Hematopoietic multipotent progenitor cell treated with erythropoietin and hydrocortisone succinate and interleukin-3 and kit ligand, for 6 days (in vitro differentiated cells): ENCODE measurements at places on chromosomes 2 and 18.

DNA sequence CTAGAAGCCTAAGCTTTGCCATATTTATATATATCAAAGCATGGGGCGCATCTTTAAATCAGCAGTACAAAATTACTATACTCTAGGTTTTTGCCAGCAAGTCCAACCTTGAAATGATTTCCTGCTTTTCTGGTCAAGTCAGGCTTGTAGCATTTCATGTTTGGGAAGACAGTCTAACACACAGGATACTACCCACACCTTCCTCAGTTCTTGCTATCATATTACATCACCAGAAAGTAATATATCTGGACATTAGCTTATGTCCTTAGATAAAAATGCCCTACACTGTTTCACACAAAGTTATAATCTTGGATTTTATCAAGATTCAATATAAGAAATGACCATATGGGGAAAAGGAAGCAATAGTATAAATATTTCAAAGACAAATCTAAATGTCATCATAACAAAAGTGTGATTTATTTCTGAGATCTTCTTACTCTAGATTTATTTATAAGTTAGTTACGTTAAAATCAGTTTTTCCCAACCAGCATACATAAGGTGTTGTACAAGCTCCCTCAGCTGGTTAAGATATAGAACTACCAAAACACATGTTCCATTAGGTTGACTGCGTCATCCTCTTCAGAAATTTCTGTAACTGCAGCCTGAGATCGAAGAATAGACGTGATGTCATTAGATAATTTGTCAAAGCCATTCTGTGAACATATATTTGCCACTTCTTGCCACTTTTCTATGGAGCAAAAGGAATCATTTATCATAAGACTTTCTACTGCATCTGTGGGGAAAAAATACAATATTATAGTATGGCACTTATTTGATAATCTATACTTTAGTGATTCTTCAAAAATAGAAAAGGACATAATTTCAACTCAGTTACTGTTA, 56.6 kb downstream of the CLHC1 start:
- DNase-seq = peak; percentile 84

DNA sequence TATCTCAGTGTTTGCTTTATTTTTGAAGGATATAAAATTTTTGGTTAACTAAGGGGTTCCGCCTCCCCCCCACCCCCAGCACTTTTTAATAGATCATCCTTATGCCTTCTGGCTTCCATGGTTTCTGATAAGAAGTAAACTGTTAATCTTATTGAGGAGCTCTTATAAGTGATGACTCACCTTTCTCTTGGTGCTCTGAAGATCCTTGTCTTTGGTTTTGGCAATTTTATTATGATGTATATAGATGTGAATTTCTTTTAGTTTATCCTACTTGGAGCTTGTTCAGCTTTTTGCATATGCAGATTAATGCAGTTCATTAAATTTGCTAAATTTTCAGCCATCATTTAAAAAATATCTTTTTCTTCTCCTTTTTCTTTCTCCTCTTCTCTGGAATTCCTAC, 91.7 kb upstream of the CTAGE1 start:
- DNase-seq = no peak

DNA sequence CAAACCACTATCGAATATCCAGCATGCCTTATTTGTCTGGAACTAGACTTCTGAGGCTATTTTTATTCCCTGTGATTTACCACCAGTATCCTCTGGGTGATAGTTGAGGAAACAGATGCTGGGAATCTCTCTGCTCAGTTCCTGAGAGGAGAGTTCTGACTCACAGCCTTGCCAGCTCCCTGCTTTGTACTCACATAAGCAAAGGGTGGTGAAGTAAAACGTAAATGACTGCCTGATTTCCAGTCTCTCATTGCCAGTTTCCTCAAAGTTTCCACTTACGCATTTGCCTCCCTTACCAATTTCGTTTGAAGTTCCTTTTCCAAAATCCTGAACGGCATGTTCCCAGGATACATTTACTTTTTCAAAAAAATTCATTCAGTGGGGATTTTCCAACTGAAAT, 69.2 kb upstream of the HNRNPA3 start:
- DNase-seq = no peak

GRCh38 chr2:85131116-85131515, 2.1 kb upstream of the TCF7L1 start:
- peak; percentile 28 for DNase-seq

GRCh38 chr2:42045848-42046748, 1.7 kb upstream of the PKDCC start:
- no peak for DNase-seq

DNA sequence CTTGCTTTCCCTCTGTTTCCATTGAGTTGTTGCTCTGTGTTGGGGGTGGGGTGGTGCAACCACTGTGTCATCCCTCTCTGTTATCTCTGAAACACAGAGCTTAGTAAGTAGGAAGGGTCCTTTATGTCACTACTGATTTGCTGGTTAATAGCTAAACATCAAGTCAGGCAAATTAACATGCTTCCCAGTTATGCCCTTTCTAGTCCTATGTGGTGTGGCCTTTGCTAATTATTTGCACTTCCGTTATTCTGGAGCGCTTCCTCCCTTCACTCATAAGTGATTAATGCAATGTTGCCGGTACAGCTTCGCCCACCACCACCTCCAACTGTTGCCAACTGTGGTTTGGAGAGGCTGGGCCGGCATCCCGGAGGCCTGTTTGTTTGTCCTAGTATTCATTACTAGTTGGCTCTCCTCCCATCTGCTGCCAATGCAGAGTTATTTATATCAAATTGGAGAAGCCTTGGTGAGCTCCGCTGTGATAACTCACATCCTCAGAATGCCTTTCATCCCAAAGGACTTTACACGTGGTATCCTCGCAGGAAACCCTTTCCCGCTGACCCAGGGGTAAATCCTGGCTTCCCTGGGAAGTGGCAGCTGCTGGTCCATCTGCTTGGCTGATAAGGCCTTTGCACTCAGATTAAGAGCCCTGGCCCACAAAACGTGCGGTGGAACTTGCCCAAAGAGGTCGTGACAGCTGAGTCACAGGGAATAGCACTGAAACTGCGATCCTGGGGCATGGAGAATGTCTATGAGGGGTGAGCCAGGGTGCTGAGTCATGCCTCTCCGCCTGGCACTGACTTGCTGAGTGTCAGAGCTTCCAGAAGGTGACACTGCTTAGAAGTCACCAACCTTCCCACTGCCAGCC, 72.0 kb upstream of the ZCCHC2 start:
- DNase-seq = peak; percentile 95

GRCh38 chr2:159936471-159936870, 125.9 kb downstream of the PLA2R1 start:
- DNase-seq = no peak

DNA sequence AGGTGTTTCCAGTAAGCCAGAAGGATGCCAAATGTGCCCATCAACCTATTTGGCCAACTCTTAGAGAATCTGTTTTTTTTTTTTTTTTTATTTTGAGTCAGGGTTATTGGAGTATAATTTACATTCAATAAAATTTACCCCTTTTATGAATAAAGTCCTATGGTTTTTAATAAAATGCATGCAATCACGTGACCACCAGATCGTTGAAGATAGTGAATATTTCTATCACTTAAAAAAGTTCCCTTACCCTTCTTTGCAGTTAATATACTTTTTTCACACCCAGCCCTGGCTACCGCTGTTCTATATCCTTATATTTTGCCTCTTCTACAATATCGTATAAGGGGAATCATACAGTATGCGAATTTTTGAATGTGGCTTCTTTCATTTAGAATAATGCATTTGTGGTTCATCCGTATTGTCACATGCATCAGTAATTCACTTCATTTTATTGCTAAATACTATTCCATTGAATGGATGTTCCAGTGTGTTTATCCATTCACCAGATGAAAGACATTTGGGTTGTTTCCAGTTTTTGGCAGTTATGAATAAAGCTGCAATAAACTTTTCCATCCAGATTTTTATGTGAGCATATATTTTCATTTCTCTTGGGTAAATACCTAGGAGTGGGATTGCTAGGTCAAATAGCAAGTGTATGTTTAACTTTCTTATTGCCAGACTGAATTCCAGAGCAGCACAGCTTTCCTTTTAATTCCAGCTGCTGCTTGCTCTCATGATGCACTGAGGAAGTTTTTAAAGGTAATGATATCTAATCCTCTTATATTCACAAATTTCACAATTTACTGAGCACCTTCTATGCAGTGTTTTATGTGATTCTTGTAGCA, 156.3 kb upstream of the NT5C1B start:
- no peak for DNase-seq

DNA sequence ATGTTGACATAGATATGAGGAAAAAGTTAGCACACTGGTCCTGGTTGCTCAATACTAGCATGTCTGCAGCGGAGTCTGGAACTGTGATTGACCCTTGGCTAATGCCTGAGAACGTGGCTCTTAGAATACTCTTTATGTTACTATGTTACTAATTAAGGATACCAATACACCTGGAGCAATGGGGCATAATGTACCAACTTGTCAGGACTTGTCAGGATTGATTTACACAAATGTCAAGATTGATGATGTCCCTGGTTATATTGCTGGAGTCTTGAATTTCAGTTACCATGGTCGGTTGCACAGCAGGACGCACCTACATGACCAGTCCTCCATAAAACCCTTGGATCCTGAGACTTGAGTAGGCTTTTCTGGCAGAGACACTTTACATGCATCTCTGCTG, 810.9 kb downstream of the CPS1 start:
- no peak for DNase-seq

DNA sequence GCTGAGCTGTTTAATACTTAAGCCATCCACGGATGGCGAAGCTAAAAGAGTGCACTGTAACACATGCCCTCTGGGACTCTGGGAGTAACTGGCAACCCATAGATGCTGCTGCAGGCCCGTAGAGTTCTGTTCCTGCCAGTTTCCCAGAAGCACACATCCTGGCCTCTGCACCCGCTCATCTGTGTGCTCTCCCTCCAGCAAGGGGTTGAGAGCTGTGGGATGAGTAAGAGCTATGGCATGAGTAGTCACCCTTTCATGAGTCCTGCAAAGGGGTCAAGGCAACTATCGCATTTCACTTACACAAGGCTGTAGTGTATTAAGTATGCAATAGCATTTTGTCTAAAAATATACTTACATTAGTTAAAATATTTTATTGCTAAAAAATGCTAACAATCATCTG, 1341.8 kb upstream of the NXPH2 start:
- no peak for DNase-seq

DNA sequence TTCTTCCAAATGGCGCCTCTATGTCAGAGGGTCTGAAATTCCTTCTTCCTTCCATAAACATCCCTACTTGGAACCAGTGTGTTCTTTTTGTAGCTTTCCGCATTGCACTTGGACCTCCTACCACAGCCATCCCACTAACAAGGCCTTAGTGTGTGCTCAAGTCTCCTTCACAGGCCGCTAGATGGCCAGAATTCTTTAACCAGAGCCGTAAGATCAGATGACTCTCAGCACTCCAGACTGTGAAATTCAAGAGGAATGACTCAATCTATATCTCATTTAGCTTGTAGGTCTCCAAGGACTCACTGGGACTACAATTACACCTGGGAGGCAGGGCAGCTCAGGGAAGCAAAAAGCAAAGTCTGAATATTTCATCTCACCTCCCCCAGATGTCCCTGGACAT, 298.9 kb downstream of the EIPR1 start:
- no peak for DNase-seq

- no peak for DNase-seq
Observed at GRCh38 chr2:197035002-197035401, 108.5 kb upstream of the PGAP1 start.

GRCh38 chr2:15754703-15755099, 163.0 kb downstream of the DDX1 start:
- DNase-seq = no peak

GRCh38 chr2:55620123-55620779, 2.8 kb upstream of the PPP4R3B start:
- peak; percentile 66 for DNase-seq

DNA sequence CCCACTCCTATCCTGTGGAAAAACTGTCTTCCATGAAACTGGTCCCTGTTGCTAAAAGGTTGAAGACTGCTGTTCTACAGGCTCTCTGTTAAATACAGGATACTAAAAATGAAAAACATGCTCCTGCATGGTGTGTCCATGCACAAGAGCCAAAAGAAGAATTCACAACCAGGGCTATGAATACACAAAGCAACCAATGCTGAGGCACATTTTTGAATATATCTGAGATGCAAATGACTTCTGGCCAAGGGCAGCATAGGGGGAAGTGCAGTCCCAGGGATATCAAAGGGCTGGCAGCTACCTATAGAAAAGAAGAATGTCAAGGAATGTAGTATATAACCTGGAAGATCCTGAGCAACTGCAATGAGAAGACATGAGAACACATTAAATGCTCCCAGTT, 6.6 kb downstream of the NEMP2 start:
- DNase-seq = no peak

DNA sequence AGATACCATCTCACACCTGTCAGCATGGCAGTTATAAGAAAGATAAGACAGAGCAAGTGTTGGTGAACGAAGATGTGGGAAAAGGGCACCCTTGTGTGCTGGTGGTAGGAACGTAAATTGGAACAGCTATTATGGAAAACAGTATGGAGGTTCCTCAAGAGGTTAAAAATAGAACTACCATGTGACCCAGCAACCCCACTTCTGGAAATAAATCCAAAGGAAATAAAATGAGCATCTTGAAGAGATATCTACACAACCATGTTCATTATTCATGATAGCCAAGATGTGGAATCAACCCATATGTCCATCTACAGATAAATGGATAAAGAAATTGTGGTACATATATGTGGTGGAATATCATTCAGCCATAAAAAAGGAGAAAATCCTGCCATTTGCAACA, 26.9 kb downstream of the NGEF start:
- no peak for DNase-seq

GRCh38 chr2:104577143-104577542, 276.8 kb upstream of the POU3F3 start:
- DNase-seq = no peak

- DNase-seq = no peak
Observed at GRCh38 chr18:13649397-13650390, 76.7 kb downstream of the FAM210A start.

DNA sequence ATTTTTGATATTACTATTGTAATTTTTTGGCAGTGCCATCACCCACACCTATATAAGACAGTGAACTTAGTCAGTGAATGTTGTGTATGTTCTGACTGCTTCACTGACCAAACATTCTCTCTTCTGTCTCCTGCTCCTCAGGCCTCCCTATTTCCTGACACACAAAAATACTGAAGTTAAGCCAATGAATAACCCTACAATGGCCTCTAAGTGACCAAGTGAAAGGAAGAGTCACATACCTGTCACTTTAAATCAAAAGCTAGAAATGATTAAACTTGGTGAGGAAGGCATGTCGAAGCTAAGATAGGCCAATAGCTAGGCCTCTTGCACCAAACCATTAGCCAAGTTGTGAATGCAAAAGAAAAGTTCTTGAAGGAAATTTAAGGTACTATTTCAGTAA, 151.9 kb downstream of the RND3 start:
- no peak for DNase-seq

GRCh38 chr18:35522130-35522959, 24.6 kb upstream of the INO80C start:
- no peak for DNase-seq

- no peak for DNase-seq
Observed at GRCh38 chr2:96584017-96584416, 47.5 kb downstream of the ARID5A start.

GRCh38 chr18:4358618-4359017, 96.5 kb downstream of the DLGAP1 start:
- no peak for DNase-seq

GRCh38 chr2:150474326-150475074, 13.0 kb downstream of the RND3 start:
- no peak for DNase-seq
